Stimulated activated CD8-positive, alpha-beta memory T cell treated with anti-CD3 and anti-CD28 coated beads, Interleukin-4, amount 100 ng/mL, for 1 hour (primary cell): ENCODE measurements at places on chromosomes 3 and 15.

DNA sequence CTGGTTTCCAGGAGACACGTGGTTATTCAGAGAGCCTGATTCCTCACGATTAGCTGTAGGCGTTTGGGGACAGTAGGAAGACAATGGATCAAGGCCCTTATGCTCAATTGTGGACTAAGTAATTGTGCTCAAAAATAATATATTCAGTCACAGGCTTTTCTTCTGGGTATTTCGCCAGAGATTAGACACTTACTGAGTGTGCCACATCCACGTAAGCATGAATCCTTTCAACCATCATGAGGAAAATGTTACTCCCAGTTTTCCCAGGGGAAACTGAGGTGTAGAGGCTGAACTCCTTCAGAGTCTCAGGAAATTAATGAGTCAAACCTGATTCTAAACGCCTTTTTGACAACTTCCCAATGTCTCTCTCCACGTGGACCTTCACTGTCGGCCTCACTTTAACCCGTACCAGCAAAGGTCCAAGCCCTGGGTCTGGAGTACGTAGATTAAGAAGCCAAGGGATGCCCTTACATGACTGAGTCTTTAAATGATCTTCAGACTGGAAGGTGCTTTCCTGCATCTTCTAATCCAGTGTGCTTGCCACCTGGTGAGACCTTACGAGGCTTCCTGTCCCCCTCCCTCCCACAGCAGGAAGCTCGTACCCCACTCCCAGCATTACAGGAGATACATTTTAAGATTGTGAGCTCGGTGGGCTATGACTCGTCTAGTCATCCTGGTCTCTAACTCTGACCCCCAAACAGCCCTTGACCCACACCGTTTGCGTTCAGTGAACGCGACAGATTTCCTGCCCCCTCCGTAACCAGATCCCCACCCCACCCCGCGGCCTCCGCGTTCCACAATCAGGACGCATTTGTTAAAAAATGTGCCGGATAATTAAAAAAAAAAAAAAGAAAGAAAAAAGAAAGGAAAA lies 1.7 kb downstream of the PKM start:
- no peak for DNase-seq

DNA sequence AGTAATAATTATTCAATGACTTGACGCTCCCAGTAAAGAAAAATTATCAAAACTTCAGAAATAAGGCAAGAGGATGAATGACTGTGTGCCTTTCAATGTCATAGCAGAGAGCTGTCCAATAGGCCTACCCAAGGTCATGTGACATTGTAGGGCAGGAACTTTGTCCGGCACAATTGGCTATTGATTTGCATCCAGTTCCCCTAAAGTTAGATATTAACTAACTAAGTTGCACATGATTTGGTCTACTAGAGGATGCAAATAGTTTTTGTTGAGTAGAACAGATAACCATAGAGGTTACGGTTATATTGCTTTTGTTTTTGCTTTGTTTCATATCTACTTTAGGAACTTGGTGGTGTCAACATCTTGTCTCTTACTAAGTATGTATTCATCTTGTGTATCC lies 127.9 kb upstream of the PFN2 start:
- no peak for DNase-seq

DNA sequence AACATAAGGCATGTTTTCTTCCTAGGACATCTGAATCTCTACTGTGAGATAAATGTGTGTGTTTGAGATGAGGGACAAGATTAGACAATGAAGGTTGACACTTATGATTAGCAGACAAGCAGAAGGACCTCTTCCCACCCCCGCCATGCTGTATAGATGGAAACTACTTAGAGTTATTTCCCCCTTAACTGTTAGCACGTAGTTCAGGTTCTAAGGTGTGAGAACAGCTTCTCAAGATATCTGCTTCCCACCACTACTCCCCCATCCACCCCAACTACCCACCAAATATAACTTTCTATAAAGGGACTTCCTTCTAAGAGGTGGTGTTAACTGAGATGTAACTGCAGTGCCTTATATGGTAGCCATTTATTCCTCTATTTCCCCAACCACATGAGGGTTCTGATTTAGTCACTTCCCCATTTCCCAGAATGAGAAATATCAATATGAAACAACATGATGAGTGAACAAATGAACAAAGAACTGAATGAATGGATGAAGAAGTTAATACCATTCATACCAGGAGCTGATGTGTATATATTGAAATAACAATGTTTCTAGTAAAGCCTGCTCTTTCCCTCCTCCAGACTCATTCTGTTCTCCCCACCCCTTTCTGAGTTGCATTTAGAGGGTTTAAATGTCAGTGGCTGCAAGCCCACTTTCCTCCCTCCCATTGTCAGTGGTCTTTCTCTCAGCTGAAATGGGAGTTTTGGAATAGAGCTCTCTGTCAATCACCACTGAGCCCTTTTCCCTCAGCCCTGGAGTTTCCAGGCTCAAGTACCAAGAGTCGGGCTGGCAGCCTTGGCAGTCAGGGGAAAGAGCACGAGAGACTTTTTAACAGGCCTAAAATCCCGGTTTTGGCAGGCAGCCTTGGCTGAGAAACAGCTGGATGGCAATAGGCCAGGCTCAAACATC lies 7.7 kb upstream of the RFTN1 start:
- DNase-seq, result no peak

DNA sequence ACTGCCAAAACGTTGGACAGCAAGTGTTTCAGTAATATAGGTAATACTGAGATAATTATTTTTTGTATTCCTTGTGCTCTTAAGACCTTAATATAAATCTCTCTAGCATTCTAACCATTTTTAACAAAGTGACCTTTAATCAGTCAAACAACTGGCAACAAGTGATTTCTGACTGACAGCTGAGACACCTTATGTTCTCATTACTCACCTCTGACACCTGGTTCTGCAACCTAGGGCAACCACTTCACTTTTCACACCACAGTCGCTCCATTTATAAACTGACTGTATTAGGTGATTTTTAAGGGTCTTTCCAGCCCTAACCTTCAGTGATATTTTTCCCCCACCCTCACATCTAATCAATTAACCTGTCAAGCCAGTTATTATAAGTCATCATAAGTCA lies 60.4 kb upstream of the C15orf61 start:
- no peak for DNase-seq

DNA sequence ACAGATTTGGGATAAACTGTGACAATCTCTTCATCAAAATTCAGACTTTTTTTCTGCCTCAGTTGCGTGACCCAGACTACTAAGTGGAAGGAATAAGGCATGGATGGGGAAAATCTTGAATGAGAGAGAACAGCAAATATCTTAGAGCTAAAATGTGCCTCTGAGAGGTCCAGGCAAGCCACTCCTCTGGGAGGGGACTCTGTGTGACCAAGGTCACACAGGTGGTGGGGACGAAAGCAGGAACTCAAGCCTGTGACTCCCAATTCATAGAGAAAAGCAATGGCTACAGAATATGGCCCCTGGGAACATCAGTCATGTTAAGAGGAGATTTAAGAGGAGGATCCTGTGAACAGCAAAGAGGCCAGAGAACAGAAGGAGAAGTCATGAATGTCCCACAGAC lies 268.1 kb downstream of the FOXP1 start:
- no peak for DNase-seq

DNA sequence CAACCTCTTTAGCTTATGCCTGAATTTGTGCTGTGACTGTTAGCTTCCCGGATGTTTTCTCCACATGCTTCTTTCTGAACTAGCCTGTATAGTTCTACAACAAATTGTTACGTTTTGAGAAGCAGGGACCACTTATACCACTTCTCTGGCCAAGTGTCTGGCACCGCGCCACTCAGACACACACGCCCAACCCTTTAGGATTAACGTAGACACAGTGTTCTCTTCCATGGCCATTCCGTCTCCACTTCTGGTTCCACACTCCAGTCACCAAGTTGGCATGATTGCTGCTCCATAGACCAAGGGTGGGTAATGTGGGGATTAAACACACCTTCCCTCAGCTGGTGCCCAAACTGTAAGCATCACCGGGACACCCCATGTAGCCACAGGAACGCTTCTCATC lies 755 bp upstream of the TMEM108 start:
- no peak for DNase-seq

GRCh38 chr3:156256256-156256655 lies 135.9 kb downstream of the KCNAB1 start:
- DNase-seq, result no peak

GRCh38 chr15:81026836-81027599 lies 26.3 kb downstream of the TLNRD1 start:
- DNase-seq, result no peak

DNA sequence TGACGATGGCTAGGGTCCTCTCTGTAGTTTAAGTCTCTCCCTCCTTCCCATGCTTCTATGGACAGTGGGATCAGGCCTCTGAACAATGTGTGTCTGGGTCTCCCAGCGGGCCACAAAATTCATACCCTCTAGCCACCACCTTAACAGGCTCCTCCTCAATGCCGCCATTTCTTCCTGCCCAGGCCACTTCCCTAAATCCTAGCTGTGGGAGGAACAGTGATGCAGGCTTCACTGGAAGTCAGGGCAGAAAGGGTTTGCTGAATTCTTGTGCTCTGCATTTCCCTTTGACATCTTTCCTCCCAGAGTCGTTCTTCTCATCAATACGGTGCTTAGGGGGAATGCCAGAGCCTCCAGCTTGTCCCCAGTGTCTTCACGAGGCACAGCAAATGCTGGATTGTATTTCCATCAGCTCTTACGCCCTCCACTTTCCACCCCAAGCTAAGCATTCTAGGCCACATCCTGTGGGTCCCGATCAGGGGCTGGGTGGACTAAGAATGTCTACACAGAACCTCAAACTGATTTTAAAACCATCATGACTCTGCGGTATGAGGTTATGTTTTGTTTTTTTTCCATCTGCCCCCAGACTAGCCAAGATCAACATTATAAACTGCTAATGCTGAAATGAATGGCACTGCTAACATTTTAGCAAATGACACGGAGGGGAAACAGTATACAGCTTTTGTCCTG lies 11.9 kb upstream of the LDHAL6B start:
- no peak for DNase-seq

DNA sequence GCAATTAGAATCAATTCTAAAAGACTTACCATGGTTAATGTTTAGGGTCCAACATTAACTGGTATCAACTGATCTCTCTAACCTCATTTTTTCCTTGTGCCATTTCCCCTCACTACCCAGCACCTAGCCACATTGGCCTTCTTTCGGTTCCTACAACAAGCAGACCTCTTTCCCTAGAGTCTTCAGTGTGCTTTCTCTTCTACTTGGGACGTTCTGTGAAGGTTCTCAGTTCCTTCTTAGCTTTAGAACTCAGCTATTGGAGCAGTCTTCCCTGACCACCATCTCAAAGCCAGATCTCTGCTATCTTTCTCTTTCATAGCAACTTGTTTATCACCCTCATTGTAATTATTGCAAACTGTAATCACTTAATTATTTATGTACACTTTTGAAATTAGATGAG lies 31.5 kb upstream of the MINDY4B start:
- DNase-seq, result no peak

DNA sequence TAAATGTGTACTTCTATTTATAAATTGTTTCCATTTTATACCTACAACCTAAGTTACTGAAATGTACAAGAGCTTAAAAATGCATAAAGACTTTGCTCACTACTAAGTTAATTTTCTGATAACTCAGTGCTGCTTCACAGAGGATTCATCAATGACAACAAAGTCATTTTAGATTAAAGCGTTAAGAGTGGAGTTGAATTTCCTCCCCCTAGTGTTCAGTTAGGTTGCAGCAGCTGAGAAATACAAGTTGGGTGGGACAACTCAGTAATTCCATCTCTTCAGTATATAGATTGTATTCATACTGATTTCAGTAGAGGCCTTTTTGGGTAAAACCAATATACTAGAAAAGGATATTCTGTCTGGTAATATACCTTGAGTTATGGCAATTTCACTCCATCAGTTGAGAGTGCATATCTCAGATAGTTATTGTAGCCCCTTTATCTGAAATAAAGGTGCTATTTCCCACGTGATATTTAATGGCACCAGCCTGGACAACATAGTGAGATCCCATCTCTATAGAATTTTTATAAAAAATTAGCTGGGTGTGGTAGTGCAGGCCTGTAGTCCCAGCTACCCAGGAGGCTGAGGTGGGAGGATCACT lies 6.9 kb upstream of the RPL35A start:
- no peak for DNase-seq

GRCh38 chr3:4471907-4472306 lies 4.8 kb upstream of the SUMF1 start:
- DNase-seq, result no peak

DNA sequence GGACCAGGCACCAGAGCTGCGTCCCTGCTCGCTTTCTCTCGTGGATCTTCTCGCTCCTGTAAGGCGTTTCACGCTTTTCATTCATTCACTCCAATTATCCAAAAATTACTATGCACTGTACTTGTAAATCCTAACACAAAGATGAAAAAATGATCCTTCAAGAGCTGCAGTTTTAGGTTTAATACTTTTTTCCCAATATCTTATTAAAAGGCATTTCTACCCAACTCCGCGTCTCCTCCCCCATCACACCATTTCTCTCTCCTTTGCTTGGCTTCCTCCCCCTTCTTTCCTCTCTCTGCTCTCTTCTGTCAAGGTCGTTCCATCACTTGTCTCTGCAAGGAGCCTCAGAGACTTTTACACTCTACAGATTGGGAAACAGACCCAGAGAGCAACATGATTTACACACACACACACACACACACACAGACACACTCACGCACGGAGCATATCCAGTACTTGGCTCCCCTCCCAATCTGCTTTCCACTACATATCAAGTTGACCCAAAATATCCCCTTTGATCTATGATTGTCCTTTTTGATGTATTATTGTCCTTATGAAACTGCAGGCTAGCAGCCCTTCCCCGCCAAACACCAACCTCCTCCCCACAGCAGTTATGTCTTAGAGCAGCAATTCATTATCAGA lies 479 bp upstream of the CLDN1 start:
- DNase-seq, result no peak

GRCh38 chr3:153061938-153062528 lies 100.0 kb upstream of the RAP2B start:
- DNase-seq, result no peak

- DNase-seq, result no peak
Observed at GRCh38 chr3:66145408-66145733, 75.4 kb upstream of the SLC25A26 start.

GRCh38 chr15:98380721-98381120 lies 267.6 kb upstream of the IGF1R start:
- DNase-seq, result no peak

DNA sequence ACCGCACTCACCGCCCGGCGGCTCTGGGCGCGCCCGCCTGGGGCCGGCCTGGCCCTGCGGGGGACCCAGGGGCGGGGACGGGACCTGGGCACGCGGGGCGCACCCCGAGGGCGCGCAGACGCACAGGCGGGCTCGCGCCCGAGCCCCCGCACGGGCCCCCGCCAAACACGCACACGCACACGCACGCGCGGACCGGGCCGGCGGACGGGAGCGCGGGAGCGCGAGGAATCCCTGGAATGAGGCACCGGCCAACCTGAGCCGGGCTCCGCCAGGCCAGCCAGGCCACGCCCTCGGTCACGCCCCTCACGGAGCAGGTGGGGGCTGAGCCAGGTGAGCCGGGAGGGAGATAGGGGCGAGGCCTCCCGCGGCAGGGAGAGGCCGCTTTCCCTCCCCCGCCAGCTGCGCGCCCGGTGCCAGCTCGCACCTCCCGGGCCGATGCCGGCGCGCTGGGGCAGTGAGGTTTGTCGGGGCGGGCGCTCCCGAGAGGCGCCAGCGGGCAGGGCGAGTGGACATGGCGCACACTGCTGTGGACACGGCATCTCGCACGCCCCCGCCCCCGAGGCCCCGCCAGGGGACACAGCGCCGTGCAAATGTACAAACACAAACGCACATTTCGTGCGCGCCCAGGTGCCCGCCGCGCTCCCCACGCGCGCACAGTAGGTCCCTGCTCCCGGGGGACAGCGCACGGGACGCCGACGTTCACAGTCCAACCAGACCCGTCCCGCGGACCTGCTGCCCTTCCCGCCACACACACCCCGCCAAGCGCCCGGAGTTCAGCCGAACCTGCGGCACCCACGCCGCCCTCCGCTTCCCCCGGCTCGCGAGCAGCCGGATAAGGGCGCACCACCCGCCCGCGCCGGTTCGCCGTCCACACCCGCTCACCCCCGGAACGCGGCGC lies 75.9 kb upstream of the VGLL4 start:
- peak; percentile 38 for DNase-seq
